ENCODE measurements at places on chromosomes 16 and 17.

DNA sequence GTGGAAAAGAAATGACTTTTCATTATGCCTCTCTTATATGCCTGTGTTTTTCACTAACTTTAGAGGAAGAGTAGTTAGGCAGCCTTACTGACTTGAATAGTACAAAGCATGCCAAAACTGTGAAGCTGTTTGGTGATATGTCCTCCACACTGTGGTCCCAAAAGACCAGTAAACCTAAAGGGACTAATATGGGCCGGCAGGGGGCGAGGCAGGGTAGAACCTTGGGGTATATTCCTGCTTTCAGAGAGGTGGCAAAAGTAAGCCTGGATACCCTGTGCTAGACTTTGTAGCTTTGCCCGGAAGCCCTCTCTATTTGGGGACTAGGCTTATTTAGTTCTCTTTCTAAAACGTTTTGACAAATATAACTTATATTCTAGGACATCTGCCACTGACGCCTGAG, 36.5 kb upstream of the VWA3A start:
- no peak for DNase-seq

DNA sequence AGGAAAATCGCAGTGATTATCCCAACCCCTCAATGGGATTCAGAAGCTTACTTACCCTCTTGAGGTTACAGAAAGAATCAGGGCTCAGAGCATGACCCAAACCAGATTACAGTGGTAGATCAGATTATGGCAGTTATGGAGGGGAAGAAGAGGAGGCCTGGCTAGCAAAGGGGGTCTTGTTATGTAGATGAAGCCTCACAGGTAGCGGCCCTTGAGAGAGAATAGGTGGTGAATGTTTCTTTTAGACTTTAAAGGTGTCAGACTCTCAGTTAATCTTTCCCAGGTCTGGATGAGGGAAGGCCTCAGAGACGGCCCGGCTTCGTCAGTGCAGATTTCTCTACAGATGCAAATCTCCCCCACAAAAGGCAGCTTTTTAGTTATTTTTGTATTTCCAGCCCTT, 15.6 kb downstream of the RNF112 start:
- DNase-seq = no peak

GRCh38 chr16:54000361-54000760, 286.2 kb downstream of the IRX3 start:
- no peak for DNase-seq

GRCh38 chr16:1094601-1095449, 1.2 kb downstream of the C1QTNF8 start:
- no peak for DNase-seq

GRCh38 chr17:5209396-5209795, 17.7 kb upstream of the ZNF594 start:
- no peak for DNase-seq

GRCh38 chr16:56916571-56917403, 15.2 kb upstream of the HERPUD1 start:
- no peak for DNase-seq

- DNase-seq = no peak
Observed at GRCh38 chr17:8837563-8838075, 29.9 kb downstream of the PIK3R6 start.

DNA sequence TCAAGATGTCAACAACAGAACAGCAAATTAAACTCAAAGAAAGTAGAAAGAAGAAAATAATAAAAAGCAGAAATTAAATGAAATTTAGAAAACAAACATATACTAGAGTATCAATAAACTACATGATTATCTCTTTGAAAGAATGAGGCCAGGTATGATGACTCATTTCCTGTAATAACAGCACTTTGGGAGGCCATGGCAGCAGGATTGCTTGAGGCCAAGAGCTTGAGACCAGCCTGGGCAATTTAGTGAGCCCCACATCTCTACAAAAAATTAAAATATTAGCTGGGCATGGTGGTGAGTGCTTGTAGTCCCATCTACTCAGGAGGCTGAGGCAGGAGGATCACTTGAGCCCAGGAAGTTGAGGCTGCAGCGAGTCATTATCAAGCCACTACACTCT, 232.5 kb downstream of the RAB11FIP4 start:
- DNase-seq = no peak

GRCh38 chr17:40329839-40330794, 21.1 kb downstream of the RARA start:
- DNase-seq = peak; percentile 16

DNA sequence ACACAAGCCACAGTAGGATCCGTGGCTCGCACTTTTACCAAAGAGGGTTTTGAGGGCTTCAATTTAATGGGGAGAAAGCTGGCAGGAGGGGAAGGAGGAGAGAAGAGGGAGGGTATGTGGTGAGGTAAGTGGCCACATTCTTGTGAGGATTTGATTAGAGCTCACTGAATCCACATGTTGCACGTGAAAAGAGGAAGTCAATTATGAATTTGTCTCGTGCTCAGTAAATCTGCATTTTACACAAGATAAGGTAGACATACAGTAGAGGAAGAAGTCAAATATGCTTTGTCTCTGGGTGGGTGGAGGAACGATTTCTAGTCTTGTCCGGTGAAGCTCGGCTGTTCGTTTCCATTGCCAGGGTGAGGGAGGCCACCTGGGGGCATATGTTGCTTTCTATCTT, 862 bp downstream of the ZNF232 start:
- DNase-seq = no peak

DNA sequence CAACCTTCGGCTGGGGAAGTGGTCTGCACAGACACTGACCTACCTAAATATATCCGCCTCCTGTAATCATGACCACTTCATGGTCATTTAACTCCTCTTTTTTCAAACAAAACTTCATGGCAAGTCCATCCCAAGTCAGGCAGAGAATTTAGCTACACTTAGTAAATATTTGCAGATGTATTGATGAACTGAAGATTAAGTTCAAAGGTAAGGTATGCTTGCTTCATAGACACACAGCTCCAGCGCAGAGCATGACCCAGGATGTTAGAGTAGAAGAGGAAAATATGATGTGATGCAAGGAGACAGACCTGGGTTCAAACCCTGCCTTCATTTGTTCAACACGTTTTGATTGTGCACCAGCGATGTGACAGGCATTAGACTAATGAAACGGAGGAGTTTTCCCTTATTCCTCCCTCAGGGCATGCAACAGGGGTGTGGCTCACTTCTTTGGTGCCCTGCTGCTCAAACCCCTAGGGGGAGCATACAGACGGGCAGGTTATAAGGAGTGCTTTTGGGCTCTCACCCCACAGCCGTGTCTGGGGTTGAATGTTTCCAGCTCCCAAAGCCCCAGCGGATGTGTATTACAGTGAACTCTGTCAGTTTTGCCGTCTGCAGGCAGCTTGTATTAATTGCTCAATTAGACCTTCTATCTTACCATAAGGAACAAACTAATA, 23.9 kb upstream of the CLEC3A start:
- DNase-seq = no peak

- no peak for DNase-seq
Observed at GRCh38 chr16:61382435-61382834, 653.8 kb downstream of the CDH8 start.

- DNase-seq = no peak
Observed at GRCh38 chr16:64184156-64184555, 937.7 kb downstream of the CDH11 start.

DNA sequence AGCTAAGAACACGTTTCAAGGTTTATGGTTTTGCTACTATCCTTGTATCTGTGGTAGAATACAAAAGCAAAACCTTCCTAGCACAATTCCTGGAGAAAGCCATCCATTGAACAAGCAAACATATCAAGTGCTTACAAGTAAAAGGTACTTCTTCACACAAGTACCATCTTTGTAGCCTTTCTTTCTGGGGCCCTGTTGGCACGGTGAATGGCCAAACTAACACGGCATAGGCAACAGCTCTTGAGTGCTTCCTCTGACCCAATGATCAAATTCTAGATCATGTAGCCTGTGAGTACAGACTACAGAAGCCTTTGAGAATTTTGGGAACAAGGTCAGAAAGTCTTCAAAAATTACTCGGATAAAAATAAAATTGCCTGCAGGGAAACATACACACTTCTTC, 57.9 kb downstream of the ANKFY1 start:
- DNase-seq = no peak

DNA sequence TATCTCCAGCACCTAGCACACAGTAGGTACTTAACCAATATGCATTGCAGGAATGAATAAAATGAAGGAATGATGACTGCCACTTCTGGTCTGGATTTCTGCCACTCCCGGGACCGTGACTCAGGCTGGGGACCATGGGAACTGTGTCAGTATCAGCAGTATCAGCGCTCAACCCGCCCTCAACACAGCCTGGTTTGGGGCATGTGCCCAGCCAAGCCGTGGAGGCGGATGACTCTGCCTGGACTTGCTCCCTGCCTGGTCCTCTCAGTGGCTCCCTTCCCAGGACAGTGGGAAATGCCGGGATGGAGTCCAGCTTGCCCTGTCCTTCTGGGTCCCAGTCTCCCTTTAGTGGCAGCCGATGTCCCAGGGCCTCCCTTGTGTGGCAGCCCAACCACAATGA, 55.1 kb downstream of the SRCIN1 start:
- DNase-seq = peak; percentile 44

GRCh38 chr17:27535178-27535928, 79.1 kb downstream of the KSR1 start:
- DNase-seq = no peak

DNA sequence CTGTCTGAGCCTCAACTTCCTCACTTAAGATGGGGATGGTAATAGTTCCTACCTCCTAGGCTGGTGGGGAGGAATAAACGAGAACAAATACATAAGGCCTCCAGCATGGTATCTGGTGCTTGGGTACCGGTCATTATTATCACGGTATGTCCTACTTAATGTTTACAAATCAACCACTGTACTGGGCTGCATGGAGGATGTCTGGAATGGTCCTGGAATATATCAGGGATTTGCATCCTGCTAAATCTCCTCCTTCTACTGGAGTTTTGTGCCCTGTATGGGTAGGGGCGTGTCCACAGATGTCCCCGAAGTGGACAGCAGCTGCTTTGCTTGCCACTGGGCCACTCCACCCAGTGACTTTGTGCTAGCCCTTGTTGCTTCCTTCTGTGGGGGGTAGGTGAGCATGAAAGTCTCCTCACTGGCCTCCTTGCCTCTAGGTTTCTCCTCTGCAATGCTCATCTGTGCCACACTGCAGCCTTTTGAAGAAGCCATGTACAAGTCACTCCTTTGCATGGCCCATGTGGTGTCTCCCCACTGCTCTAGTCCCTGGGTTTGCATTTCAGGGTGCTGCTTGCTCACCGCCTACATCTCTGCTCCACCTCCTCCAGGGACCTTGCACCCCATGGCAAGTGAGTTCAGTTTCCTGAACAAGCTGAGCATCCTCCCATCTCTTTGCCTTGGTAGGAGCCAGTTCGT, 2.2 kb upstream of the CMIP start:
- DNase-seq = no peak

DNA sequence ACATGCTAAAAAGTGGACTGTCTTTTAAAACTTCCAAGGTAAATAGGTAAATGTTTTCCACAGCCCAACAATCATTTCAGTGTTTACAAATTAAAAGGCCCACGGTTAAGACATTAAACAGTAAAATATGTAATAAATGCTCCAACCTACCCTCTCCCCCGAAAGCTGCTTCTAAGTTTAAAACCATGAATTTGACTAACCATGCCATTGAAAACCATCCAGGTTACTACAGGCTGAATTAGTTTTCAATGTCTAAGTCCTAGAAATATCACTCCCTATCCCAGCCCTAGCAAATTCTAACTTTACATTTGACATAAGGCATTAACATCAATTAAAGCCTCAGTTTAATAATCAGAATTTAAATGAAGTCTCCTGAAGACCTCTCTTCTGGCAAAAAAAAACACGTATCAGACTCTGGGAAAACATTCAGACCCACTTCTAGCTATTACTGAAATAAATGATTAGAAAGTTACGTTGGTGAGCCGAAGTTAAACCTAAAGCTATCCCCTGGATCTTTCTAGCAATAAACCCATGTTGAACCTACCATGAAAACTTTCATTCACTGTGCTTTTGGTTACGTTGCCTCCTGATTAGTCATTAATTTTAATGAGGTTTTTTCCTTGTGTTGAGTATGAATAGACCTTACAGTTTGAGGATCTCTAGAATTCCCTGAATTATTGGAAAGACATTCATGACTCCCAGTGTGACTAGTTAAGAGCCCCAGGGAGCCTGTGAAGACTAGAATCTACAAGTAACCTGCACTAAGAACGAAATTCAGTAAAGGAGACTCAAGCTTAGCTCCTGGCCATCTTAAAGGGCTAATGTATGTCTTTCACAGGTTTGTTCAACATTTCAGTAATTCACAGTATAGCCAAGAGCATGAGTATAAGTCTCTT, 1.7 kb upstream of the POLG2 start:
- no peak for DNase-seq

DNA sequence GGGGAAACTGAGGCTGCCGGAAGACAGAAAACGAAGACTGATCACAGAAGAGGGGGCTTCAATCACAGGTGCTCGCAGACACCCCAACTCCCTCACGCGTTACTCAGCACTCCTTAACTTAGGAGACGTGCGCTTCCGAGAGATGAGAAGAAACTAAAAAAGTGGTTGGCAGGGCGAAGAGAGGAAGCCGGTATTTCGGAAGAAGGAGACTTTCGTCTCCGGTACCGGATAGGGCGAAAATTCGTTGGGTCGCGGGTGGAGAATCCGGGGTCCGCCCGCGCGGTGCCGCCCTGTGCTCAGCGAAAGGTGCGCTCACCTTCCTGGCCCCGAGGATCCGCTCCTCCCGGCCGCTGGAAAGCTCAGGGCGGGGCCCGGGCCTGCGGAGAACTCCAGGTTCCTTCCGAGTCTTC, 917 bp upstream of the TBX2 start:
- DNase-seq = no peak

DNA sequence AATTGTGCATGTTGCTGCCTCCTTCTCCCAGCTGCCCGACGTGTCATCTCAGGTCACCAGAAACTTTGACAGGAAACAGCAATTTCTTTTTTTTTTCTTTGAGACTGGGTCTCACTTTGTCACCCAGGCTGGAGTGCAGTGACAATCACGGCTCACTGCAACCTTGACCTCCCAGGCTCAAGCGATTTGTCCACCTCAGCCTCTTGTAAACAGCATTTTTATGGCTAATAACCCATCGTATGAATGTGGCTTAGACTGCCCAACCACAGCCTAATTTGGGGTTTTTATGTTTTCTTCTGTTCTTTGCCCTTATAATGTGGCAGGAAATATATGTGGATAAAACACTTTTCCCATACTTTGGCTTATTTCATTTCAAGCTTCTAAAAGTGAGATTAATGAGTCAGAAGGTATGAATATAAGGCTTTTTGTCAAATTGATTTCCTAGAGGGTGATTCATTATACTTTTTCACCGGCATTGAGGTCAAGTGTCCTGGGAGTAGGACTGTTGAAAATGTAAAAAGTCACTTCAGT, 31.0 kb upstream of the SLC5A10 start:
- DNase-seq = no peak
